ENCODE measurements at places on chromosomes 11 and 22.

GRCh38 chr11:120509346-120510053 is 2.0 kb upstream of the GRIK4 start:
- DNase-seq, result no peak

DNA sequence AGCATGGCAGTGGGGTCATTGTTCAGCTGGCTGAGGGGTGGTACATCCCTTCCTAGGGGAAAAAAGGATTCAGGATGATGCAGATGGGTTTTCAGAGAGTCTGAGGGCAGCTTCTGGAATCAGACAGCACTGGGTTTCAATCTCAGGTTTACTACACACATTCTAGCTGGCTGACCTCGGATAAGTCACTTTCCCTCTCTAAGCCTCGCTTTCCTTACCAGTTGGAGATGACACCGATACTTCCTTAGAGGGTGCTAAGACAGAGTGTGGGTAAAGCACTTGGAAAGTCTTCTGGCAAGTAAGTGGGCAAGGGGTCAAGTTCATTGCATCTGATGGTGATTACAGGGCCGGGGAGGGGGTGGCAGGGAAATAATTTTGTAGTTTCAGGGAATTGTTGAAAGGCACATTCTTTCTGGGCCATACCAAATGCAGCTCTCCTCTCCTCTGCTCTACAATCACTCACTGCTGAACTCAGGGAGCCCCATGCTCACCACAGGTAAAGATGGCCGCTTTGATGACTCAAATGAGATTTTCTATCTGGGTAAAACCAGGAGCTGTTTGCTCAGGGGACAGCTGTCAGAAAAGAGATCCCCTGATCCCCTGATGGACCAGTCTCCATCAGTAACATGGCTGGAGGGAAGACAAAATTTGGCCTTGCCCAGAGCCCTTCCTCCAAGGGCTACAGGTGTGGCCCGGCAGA is 6.5 kb upstream of the MIAT start:
- no peak for DNase-seq

DNA sequence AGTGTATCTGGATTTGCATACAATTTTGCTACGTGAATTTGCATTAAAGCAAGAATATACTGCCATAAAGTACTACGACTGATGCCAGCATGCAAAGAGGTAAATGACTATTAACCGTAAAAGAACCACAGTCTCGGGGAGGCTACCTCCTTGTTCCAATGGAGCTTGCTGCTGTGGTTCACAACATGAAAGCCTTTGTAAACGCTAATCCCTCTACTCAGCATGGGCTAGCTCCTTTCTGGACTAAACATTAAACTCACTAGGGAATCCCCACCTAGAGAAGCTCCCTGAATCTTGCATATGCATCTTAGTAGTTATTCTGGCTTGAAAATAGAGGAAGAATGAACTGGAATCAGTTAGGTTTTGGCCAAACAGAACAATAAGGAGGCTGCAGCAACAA is 60.5 kb upstream of the ARHGAP32 start:
- no peak for DNase-seq

DNA sequence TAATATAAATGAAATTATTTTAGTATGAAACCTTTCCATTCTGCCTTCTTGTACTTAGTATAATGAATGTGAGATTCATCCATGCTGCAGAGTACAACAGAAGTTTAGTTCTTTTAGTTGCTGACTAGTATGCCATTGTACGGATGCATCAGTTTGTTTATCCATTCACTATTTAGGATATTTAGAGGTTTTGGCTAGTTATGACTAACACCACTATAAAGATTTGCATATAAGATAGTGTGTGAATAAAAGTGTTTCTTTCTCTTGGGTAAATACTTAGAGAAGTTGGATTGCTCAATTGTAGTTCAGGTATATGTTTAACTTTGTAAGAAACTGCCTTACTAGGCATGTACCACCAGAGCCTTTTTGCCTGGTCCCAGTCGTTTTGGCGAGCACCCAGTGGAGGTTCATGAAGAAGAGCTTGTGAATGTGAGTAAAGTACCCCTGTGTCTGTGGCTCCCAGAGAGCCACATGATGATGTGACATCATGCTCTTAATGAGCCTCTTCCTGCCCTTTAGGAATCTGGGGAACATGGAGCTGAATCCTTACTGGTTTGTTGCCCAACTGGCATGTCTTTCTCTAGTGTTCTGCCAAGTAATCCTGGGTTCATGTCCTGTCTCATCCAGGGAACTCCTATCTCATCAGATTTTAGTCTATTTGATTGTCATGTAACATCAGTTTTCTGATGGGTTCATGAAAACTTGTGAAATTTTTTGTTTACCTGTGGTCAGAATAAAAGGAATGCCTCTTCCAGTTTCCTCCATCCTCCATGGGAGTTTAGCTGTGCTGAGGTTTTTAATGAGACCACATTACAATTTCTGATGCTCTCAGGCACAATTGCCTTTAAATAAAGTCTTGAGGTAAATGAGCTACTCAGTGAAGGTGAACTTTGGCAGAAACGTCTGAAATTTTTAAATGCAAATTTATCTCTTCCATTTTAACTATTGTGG is 234.8 kb downstream of the CASP12 start:
- DNase-seq, result no peak

DNA sequence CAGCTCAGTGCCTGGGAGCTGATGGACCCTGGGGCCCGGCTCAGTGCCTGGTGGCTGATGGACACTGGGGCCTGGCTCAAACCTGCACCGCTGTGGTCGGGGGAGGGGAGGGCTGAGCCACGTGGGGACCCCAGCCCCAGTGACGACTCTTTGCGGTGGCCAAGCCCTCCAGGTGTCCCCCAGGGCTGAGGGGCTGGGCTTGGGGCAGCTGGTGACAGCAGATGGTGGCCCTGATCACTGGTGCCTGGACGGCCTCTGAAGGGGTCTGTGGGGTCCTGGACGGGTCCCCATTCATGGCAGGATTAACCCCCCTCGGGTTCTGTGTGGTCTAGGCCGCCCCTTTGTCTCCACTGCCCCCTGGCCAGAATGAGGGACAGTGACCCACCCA is 3.4 kb upstream of the MUC5B start:
- no peak for DNase-seq

DNA sequence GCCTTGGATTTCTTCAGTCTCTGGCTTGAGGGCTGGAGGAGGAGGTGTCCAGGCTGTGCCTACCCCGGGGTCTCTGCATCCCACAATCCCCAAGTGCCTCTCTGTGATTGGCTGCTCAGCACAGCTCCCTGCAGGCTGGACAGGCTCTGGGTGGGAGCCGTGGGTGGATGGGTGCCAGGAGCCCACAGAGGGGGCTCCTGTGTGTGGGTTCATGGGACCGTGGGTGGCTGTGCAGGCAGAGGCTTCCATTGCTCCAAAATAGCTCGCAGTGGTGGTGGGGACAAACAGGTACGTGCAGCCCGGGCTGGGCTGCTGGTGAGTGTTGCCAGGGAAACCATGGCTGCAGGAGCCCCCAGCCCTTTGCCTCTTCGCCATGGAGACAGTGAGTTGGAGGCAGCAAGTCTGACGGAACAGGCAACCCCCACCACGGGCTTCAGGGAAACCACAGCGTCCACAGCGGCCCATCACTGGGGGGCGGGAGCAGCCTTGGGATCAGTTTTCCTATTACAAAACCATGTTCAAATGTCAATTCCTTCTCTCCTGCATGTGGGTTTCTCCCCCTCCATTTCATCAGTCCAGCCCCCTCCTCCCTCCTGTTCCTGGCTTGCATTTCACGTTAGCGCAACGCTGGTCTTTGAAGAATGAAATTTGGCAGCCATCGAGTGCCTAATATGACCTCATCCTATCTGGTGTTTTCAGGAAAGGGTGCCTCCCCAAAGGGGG is 155.2 kb downstream of the TRIM29 start:
- DNase-seq, result no peak

- no peak for DNase-seq
Observed at GRCh38 chr22:36940676-36941075, 27.2 kb downstream of the CSF2RB start.

GRCh38 chr22:21719024-21719423 is 16.6 kb downstream of the YPEL1 start:
- DNase-seq, result no peak

- DNase-seq, result no peak
Observed at GRCh38 chr11:77642228-77642627, 4.6 kb upstream of the CLNS1A start.
